ENCODE measurements at places on chromosomes 11 and 22.
A peak's percentile ranks its signal among the peaks of the same experiment; 100 is the strongest.

DNA sequence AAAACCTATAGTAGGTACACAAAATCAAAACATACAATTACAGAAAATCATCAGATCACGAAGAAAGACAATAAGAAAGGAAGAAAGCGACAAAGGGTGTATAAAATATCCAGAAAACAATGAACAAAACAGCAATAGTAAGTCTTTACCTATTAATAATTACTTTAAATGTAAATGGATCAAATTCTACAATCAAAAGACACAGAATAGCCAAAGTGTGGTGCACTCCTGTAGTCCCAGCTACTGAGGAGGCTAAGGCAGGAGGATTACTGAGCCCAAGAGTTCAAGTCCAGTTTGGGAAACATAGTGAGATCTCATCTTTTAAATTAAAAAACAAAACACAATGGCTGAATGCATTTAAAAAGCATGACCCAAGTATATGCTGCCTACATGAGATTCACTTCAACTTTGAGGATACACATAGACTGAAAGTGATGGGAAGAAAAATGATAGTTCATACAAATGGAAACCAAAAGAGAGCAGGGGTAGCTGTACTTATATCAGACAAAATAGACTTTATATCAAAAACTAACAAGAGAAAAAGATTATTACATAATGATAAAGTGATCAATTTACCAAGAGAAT lies 40.6 kb downstream of the ASCL2 start:
- DNase-seq: no peak

DNA sequence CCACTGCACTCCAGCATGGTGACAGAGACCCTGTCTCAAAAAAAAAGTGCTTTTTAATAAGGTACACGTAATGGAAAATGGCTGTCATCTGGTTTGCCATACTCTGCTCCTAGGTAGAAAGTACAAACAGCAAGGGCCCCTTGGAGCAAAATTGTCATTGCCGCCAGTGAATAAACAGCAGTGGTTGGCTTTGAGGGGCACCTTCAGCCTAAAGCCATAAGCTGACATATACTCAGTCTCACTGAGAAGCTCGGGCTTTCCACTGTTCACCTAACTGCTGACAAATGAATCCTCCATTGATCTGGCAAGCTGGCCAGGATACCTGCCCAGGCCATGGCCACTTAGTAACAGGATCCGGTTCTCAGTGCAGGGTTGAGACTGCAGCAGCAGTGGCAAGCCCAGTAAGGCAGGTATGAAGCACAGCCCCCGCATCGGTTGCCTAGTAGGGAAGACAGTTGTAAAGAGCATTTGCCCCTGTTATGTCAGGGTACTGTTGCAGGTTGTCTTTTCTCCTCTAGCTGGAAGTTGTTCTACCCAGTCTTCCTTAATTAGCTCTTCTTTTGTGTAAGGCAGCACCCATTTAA lies 38.8 kb downstream of the MARK2 start:
- no peak for DNase-seq

DNA sequence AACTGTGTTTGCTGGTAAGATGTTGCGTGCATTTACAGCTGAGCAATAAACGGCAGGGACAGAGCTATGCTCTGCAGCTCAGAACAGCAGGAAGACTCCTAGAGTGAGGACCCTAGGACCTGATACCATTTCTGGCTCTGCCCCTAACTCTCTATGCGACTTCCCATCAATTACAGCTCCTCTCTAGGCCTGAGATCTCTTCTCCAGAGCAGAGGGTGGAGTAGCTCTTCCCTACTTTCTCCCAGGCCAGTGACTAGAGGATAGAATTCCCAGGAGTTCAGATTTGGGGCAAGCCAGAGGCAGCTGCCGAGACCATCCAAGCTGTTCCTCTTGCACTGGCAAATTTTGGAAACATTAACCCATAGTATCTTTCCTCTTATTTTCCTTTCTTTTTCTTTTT lies 12.8 kb upstream of the SCGB1A1 start:
- DNase-seq: no peak

DNA sequence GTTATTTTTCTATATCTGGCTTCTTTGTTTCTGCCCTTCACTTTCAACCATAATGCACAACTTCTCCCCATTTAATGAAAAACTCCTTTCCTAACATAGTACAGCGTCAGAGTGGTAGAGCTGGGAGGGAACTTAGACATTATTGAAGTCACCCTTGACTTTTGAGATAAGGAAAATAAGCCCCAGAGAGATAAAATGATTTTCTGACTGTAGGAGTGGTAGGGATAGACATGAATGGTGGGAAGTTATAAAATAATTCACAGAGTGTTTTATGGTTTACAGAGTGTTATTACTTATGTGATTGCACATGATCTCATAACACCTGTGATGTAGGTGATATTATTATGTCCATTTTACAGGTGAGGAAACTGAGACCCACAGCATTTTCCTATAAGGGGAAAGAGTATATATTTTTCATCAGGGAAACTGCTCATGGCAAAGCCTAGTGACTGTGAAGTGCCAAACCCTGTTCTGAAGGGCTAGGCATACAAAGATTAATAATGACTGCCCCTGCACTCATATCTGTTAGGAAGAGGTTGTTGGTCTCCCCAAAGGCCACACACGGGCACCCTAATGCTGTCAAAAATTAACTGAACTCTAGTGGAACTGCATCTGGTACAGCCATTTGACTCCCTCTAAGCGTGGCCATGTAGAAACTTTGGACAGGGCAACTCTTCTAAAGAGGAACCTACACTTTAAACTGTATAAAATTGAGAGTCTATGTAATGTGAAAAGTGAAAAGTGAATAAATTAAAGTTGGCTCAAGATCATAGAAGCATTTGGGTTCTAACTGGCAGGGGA lies 61.1 kb upstream of the PICALM start:
- no peak for DNase-seq

DNA sequence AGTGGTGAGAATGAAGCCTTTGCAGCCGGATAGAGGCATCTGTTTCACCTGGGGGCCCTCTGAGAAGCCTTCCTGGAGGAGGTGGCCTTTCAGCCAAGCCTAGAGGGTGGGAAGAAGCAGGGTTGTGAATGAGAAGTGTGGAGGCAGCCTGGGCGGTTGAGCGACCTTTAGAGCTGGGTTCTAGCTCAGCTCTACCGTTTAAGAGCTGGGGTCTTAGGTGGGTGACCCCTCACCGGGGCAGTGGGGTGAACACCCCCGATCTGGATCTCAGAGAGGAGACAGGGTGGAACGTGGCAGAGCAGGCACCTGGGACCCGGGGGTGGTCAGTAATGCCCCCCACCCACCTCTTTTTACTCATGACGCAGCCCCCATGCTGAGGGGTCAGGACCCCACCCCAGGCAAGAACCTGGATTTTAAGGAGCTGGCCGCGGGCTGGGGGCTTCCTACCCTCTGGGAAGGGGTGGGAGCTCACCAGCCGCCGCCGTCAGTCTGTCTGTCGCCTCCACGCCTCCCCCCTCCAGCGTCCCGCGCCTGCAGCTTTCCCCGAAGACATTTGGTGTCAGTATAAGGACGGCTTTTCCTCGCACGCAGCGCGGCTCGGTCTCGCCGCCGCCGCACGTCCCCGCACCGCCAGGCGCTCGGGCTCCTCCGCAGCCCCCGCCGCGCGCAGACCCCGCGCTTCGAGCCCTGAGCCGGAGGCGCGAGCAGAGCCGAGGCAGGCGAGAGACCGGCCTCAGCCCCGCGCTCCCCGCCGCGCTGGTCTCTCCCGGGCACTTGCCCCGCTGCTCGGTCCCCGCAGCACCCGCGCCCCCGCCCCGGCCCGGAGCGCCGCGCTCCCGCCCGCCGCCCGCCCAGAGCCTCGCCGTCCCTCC lies 13.3 kb upstream of the CACNA1I start:
- no peak for DNase-seq

DNA sequence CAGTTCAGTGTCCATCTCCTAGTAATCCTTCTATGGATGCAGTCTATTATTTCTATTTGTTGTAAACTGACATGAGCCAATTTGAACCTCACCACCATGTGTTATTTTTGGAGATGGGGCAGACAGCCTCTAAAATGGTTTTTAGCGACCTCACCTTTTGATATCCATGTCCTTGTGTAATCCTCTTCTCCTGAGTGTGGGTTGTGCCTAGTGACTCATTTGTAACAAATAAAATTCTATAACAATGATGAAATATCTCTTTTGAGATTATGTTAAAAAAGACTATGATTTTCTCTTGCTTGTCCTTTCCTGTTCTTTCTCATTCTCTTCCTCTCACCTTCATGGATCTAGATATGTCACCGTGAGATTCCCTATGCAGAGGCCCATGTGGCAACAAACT lies 554.6 kb upstream of the ANO3 start:
- no peak for DNase-seq

DNA sequence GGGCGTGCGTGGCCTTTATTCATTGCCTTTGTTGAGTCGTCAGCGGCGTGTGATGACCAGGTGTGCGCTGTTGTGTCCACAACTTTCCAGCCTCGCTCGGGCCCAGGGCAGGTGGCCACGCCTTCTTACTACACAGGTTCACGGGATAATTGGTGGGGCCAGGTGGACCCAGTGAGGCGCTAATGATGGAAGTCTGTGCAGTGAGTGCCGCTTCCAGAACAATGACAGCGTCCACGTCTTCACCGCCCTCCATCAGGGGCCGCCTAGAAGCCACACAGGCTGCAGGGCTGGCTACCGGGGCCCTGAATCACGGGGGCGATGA lies 1197.3 kb downstream of the BRD1 start:
- DNase-seq: no peak

GRCh38 chr11:19889531-19889930 lies 176.9 kb downstream of the NAV2 start:
- no peak for DNase-seq

GRCh38 chr11:6548641-6549040 lies 51.6 kb downstream of the DNHD1 start:
- DNase-seq: no peak

- DNase-seq: peak; percentile 56
Observed at GRCh38 chr11:18844753-18845367, 53.3 kb upstream of the PTPN5 start.

DNA sequence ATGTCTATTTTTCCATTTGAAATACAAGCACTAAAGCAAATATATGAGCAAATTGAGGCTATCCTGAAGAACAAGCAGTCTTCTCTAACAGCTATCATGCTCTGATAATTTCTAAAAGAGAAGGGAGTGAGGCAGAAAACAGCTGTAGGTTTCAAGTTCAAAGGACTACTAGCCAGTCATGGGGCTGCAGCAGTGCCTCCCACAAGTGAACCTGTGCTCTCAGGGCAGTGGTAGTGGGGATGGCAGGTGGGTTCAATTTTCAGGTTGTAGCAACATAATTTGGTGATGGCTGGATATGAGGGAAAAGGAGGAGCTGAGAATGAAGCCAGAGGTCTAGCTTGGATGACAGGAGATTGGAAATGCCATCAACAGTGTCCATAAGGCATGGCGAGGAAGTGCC lies 93.5 kb upstream of the ARHGAP20 start:
- DNase-seq: no peak

- peak; percentile 6 for DNase-seq
Observed at GRCh38 chr22:43723816-43724215, 88.3 kb downstream of the EFCAB6 start.

DNA sequence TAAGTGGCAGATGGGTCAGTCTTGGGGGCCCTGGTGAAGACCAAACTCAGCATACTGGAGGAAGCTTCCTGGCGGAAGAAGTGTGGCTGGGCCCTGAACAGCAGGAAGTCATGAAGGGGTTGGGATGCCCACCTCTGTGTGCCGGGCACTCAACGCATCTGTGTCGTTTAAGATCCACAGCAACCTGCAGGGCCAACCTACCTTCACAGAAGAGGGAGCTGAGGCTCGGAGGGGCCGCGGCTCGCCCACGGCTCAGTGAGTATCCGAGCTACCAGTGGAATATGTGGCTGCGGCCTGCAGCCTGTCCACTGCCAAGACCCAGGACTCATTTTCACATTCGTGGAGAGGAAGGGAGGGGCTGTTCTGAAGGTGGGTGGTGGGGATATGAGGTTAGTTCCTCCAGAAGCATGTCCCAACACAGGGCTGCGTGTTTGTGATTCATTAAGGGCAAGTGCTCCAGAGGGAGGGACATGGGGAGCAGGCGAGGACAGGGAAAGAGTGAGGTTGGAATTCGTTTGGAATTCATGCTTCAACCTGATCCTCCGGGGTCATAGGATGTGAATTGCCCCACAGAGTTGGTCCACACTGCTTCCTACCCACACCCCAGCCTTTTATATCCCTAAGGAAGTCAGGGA lies 99.6 kb downstream of the MPPED1 start:
- no peak for DNase-seq

DNA sequence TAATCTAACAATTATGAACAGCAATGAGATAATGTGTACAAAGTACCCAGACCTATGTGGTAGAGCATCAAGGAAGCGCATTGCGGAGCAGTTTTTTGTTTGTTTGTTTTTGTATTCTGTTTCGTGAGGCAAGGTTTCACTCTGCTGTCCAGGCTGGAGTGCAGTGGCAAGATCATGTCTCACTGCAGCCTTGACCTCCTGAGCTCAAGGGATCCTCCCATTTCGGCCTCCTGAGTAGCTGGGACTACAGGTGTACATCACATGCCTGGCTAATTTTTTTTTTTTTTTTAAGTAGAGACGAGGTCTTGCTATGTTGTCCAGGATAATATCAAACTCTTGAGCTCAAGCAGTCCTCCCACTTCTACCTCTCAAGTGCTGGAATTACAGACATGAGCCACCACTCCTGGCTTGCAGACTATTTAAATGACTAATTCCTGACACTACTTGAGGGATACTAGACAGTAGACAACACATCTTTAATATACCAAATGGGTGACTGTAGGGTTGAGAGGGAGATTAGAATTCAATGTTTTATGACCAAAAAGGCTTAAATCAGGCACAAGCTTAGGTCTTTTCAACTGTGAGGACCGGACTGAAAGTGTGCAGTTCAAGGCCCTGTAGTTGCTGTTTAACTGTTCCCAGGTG lies 12.7 kb downstream of the OR51B4 start:
- no peak for DNase-seq

GRCh38 chr11:20017320-20017719 lies 143.0 kb downstream of the DBX1 start:
- no peak for DNase-seq

- no peak for DNase-seq
Observed at GRCh38 chr11:125446279-125446678, 49.8 kb downstream of the FEZ1 start.

DNA sequence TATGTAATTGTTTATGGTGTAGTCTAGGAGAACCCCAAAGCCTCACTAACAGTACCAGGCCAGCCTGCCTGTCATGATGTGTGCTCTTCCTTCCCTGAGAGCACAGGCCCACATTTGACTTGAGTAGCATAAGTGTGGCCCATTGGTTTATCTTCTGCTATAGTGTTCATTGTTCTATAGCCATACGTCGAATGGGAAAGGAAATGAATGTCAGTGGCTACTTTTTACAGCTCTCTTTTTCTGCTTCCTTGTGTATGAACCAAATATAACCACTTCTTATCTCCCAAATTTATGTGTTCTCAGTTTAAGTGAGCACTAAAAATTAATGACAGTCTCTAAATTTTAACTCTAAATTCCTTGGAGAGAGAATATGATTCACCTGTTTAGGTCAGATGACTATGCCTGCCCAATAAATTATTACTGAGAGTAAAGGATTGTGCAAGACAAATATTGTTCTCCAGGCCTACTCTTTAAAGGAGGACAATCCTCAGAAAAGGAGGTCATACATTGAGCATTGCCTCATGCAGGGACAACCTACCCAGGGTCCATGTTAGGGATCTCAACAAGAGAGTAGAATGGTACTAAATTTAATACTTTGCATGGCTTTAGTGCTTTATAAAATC lies 222.9 kb upstream of the ARHGAP20 start:
- DNase-seq: no peak
